Substantia nigra (tissue), 51 donors: ENCODE measurements at places on chromosomes 5 and 9.

DNA sequence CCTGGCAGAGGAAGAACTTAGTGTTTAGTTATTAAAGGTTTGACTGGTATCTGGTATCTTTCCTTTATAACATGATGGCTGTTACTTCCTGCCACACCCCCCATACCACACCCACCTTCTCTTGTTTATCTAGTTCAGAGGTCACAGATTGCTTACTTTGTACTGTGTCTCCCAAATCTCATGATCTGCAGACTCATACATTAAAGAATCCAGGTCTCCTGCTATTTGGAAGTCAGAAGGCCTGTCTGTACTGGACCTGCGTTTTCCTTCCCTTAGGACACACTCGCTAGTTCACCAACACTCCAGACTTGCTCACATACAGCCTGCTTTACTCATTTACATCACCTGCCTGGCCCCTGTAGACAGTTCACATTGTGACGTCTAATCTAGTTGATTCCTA lies 39.3 kb downstream of the NUDT12 start:
- DNase-seq = no peak

- no peak for DNase-seq
Measured at GRCh38 chr9:108396193-108396592, 459.6 kb downstream of the ACTL7B start.

DNA sequence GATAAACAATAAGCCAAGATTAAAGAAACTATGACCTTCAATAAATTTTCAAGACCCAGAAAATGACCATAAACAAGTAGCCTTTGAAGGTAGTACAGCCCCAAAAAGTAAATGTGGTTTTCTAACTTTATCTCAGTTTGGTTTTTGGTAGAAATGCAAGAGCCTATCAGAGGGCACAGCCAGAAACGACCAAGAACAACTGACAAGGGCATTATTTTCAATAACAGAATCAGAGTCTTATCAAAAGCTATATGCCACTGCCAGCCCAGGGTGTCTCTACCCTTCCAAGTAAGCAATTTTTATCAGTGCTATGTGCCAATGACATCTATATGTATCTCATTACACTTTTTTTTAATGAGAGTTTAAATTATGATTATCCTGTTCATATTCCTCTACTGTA lies 11.8 kb upstream of the SPINK6 start:
- DNase-seq = no peak

DNA sequence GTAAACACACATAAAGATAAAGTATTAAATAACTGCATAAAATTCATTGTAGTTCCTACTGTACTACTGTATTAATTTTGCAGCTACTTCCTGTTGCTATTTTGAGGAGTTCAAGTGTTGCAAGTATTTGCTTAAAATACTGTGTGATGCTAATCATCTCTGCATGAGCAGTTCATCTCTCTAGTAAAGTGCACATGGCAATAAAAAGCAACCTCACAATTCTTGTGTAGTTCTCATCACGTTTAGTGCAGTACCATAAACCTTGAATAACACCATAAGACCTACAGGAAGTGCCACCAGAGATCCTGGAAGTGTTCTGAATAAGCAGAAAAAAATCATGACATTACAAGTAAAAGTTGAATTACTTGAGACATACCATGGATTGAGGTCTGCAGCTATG lies 34.6 kb downstream of the CPLANE1 start:
- DNase-seq = no peak

DNA sequence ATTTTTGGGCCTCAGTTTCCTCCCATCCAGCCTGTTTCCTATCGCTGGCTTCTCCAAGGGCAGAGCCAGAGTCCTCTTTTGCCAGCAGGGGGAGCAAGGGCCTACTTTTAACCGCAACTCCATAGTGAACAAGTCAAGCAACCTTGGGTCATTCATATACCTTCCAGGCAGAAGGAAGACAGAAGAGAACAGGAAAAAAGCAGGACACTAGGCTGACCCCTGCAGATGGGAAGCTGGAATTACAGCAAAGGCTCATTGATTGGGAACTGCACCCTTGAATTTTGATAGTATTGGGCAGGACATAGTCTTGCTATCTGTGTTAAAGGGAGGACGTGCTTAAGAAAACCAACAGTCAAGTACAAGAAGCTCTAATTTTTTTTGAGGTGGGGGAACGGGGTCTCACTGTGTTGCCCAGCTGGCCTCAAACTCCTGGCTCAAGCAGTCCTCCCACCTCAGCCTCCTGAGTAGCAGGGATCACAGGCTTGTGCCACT lies 30.1 kb downstream of the QRFP start:
- no peak for DNase-seq

DNA sequence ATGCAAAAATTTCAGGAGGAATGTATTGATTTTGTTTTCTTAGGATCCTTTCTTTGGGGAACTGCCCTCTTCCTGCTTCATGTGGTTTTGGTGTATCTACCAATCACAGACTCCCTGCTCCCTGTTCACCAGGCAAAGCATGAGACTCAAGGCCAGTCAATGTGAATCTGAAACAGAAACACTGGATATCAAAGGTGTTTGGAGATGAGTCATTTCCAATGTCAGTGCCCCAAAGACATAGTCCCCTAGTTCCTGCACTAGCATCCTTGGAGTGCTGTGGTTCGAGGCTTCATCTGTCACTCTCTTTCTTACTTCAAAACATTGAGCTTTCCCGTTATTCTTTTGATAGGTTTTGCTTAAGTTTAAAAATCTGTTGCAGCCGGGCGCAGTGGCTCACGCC lies 8.1 kb downstream of the PPP3R2 start:
- no peak for DNase-seq

GRCh38 chr9:109903515-109904138 lies 123.6 kb downstream of the PALM2AKAP2 start:
- DNase-seq = peak; percentile 29

DNA sequence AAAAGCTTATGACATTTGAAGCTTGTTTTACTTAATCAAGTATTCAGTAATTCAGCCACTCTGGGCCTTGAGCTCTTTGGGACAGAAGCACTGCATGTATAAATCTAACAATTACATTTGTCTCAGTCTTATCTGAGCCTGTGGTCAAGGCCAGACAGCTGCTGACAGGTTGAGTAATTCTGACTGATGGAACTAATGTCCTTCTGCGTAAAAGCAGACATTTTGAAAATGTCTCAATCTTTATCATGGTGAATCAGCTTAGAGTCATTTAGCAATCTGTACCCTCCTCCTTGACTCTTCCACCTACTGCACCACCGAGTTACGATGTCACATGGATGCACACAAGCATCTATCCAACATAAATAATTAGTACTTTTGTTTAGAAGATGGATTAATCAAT lies 400.0 kb downstream of the ARRDC3 start:
- DNase-seq = no peak

DNA sequence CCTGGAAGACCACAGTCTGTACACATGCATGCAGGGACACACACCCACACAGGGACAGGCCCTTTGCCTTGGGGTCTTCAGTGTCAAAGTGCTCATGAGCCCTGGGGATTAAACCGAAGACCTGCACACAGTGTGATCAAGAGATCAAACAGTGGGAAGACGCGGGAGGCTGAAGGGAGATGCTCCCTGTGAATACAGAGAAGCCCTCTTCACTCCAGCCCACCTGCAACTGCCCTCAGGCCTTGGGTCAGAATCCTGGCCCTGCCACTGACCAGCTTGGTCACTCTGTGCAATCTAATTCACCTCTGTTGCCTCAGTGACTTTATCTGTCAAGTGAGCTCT lies 2.9 kb downstream of the RALGDS start:
- no peak for DNase-seq

- no peak for DNase-seq
Measured at GRCh38 chr9:72467766-72468738, 53.4 kb upstream of the TMC1 start.

DNA sequence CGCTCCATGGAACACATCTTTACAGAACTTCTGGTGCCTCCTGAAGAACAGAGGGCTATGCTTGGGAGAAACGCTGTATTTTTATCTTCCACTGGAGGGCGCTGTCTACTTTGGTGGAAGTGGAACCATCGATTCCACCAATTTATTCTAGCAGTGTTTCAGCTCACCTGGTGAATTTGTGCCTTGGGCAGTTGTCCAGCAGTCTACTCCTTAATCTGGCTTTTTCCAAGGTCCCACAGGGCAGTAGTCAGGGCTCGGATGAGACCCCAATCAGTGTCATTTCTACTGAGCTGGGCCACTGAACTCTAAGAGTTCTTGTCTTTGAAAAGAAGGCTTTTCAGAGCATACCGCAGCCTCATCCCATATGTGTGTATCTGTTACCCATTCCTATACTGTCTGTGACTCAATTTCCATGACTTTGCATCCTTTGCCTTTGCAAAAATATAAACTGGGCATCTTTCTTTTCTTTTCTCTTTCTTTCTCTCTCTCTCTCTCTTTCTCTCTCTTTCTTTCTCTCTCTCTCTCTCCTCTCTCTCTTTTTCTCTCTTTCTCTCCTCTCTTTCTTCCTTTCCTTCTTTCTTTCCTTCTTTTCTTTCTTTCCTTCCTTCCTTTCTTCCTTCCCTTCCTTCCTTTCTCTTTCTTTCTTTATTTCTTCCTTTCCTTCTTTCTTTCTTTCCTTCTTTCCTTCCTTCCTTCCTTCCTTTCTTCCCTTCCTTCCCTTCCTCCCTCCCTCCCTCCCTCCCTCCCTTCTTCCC lies 138.4 kb upstream of the ZNF618 start:
- no peak for DNase-seq

DNA sequence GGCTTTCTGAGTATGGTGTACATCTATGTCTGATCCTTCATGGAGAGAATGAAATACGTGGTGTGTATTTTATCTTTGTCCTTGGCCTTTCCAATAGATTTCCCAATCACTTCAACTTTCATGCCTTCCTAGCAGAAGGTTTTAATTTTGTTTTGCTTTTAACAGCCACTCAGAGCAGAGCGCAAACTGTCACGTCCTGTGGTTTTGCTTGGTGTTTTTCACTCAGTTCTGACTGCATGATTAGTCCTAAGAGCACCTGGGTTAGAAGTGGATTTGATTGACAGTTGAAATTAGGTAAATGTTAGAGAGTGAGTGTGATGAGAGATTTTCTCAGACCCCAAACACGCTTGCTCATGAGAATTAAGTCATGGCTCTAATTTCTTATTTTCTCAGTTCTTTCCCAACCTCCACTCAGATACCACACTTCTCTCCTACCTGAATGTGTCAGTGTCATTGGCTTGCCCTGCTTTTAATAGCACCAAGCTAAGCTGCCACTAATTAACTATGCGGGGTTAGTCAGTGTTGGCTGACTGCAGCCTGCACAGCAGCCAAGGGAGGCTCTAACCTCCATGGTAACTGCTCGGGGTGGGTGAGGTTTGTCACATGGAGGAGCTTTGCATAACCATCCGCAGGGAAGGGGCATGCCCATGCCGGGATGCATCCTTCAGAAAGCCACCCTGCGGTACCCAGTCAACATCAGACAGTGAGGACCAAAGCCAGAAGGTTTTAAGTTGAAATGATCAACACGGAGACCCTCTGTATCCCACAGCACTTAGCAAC lies 173.4 kb downstream of the NR3C1 start:
- DNase-seq = no peak

- DNase-seq = no peak
Measured at GRCh38 chr9:121194730-121195129, 6.9 kb downstream of the RAB14 start.
